ENCODE measurements at places on chromosomes 12 and 14.

- no peak for DNase-seq
These were observed 78.5 kb downstream of the TESC start for GRCh38 chr12:117020536-117021220.

DNA sequence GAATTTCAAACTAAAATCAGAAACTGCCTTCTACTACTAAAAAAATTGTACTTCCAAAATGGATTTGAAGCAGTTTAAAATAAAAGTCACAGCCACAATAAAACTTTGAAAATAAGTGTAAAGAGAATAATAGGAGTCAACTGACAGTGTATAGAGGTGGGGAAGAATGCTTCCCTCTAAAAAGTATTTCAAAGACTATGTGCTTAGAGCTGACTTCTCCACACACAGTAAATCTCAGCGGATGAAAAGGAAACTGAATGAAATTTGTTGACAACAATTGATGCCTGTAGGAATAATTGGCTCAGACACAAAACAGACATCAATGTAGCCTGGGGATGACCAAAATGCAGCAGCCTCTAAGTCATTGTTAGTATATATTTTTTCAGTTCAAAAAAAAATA lies 7.9 kb downstream of the IGF1 start:
- DNase-seq, result no peak

- DNase-seq, result no peak
These were observed 24.1 kb downstream of the DMAC2L start for GRCh38 chr14:50335989-50336824.

DNA sequence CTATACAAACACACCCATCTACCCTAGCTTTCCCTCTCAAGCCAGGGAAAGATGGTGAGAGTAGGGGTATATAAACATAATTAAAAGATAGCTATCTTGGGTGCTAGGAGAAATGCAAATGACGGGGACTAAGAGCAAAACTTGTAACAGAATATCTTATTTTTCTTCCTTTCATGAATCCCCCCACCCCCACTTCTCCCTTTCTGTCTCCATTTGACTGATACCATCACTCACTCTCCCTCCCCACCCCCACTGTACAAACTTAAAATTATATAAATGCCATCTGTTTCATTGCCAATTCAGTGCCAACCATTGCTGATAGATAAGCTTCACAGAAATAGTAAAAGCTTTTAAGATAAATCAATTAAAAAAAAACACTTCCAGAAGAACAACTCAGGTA lies 268.6 kb downstream of the SLC6A15 start:
- DNase-seq, result no peak

DNA sequence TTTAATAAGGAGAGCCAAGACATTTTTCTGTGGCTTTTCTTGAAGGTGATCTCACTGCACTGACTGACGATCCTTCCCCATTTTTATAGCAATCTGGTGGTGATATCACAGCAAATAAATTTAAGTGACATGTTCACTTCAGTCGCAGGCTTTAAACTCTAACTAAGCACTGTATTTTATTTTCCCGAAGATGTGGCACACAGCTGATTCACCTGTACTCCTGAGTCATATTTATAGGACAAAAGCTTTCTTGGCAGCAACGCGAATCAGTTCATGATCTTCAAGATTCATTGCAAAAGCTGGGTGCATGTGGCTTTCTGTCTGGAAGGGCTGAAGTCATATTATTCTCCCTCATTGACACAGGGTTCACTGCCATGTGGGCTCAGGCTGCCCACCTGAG lies 79.8 kb upstream of the TUNAR start:
- no peak for DNase-seq

GRCh38 chr12:92096346-92097136 lies 49.1 kb downstream of the BTG1 start:
- DNase-seq, result no peak

GRCh38 chr14:21256539-21257393 lies 12.5 kb downstream of the HNRNPC start:
- no peak for DNase-seq

- no peak for DNase-seq
These were observed 816.2 kb downstream of the DIO2 start for GRCh38 chr14:79395061-79395460.

DNA sequence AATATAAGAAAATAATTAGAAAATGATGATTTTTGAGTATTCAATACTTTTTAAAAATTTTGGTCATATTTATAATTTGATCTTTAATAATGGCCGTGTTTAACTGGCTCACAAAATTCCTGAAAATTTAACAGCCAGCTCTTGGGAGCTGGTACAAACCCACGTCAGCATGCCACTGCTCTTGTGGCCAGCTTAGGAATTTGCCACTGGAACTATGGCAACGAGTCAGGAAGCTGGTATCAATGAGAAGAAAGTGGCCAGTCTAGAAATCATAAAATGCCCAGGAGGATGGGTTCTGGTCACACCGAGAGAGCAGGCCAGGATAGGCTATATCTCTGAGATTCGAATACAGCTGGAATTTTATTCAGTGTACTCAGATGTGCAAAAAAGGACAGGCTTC lies 72.2 kb upstream of the PLEKHG3 start:
- no peak for DNase-seq

All from activated T-cell treated with anti-CD3 and anti-CD28 coated beads for 48 hours (primary cell).